Peyer's patch (tissue), 4 donors: ENCODE measurements at places on chromosomes 16 and 17. TPM values are rescaled to one million over a fixed set of nuclear protein-coding genes. Genes with fewer than 3 reads are reported as not detected.

The CES4A gene
- total RNA-seq = 26.5 TPM

The PYDC1 gene
- not detected for total RNA-seq

The KCNJ12 gene
- 0.94 TPM for total RNA-seq

The PYY gene
- 7.5 TPM for total RNA-seq

The TUBG1 gene
- 35.9 TPM for total RNA-seq

The SSTR5 gene
- not detected for total RNA-seq

The ZNF75A gene
- total RNA-seq = 44.6 TPM
